ENCODE measurements at places on chromosomes 13 and 19. TPM values are rescaled to one million over a fixed set of nuclear protein-coding genes. Genes with fewer than 3 reads are reported as not detected.

DNA sequence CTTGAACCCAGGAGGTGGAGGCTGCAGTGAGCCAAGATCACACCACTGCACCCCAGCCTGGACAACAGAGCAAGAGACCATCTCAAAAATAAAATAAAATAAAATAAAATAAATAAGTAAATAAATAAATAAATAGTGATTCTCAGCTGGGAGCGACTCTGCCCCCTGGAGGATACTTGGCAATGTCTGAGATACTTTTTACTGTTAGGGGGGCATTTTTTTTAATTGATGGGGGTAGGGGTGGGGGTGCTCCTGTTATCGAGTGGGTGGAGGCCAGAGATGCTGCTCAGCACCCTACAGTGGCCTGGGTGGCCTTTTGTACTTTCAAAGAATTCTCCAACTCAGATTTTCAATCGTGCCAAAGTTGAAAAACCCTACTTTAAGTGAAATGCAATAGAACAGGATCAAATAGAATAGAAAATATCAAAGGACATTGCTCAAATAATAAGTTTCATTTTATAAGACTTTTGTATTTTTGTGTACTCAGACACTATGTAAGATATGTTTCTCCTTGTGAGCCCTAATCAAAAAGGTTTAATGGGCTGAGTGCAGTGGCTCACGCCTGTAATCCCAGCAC is 7.1 kb upstream of the CLPP start:
- no peak for DNase-seq

SLC7A10 gene
- not detected for total RNA-seq

WBP4 gene
- 11.4 TPM for total RNA-seq

FLT3LG gene
- total RNA-seq, result 64.4 TPM

DNA sequence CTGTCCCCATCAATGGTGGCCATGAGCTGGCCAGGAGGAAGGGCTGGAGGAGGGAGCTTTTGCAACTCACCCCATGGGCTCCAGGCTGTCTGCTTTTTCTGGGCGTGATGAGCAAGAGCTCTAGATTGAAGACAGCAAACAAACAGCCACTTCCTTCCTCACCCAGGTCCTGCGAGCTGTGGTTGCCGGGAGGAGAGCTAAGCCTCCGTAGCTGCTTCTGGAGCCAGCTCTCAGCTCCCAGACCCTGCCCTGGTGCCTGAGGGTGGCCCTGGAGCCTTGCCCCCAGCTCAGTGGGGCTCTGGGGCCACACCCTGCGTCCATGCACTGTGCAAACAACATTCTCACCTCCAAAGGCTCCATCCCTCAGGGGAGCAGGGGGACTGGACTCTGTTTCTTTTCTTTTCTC is 6.2 kb downstream of the MYO1F start:
- peak; percentile 38 for DNase-seq

GRCh38 chr19:2529473-2529918 is 53.6 kb downstream of the GADD45B start:
- DNase-seq, result no peak

DNA sequence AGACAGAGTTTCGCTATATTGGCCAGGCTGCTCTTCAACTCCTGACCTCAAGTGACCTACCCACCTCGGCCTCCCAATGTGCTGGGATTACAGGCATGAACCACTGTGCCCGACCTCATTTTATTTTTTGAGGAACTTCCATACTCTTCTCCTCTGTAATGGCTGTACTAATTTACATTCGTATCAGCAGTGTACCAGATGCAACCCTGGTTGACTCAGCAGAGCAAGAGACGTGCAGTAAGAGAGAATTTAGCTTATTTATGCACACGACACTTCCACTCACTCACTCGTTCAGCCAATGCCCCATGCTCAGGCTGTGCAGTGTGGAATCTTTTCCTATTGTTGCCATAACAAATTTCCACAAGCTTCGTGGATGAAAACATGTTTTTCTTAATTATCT is 6.9 kb downstream of the KIR3DL3 start:
- no peak for DNase-seq

DNA sequence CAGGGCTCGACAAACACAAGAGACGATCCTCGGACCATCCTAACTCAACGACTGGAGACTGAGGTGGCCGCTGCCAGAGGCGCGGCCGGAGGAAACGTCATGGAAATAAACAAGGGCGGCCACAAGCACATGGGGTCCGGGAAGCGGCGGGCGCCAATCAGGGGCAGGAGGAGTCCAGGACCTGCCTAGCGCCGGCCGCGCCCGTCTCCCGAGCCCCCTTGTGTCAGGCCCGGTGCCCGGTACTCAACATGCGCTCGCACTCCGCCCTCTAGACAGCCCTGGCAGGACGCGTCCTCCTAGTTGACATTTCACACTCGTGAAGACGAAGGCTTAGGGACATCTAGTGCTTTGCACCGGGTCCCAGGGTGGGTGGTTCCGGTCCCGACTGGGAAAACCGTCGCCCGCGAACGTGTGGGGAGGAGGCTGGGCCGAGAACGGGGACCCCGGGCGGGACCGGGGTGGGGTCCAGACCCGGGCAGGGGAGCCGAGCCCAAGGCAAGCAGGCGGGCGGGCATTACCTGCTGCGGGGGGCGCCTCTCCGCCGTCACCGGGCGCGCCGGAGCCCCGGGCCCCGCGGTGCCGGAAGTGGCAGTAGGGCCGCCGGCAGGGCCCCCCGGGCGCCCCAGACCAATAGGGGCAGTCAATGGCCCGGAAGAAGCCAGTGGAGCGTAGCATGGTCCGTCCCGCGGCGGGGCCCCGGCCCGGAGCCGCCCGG is 442 bp downstream of the REXO1 start:
- DNase-seq, result no peak

DNA sequence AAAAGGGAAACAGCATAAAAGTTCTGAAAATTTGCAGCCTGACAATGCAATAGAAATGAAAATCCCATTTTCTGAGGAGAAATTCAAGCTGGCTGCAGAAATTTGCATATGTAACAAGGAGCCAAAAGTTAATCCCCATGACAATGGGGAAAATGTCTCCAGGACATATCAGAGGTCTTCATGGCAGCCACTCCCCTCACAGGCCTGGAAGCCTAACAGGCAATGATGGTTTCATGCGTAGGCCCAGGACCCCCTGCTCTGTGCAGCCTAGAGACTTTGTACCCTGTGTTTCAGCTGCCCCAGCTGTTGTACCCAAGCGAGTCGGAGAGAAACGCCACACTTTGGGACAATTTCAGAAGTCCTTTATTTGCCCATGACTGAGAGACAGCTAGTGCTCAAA is 701.3 kb upstream of the KLHL1 start:
- DNase-seq, result no peak

SPTBN4 gene
- total RNA-seq, result 3.7 TPM

PRR20A gene
- total RNA-seq, result not detected

DNA sequence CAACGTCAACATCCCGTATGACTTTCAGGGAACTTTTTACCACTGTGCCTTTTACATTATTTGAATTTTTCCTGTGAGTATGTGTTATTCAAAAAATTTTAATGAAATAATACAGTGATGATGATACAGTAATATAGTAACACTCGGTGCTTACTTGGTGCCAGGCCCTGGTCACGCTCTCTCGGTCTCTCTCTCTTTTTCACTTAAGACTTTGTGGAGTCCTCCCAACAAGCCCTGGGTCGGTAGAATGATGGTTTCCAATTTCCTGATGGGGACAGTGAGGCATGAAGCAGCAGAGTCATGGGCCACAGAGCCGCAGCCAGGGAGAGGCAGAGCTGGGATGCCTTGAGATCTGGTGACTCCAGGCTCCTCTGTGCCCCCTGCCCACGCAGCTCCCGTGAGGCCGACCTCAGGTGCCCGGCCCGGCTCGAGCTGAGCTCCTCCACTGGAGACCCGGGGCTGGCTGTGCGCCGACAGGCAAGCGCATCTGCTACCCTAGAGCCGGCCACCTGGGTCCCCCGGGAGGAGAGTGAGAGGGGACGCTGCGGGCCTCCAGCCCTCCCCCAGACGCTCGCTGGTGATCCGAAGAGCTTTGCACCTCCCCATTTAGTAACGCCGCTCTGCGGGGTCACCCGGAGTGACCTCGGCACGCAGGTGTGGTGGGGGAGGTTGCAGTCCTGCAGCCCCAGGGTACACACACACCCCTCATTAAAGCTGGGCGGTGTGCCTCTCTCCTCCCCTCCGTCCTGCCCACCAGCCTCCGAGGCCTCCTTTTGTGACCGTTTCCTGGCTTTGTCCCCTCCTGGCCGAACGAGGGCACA is 4.4 kb upstream of the SBK3 start:
- DNase-seq, result no peak

ACP7 gene
- total RNA-seq, result 0.08 TPM

BST2 gene
- total RNA-seq, result 126 TPM

CEACAM4 gene
- total RNA-seq, result not detected

DNA sequence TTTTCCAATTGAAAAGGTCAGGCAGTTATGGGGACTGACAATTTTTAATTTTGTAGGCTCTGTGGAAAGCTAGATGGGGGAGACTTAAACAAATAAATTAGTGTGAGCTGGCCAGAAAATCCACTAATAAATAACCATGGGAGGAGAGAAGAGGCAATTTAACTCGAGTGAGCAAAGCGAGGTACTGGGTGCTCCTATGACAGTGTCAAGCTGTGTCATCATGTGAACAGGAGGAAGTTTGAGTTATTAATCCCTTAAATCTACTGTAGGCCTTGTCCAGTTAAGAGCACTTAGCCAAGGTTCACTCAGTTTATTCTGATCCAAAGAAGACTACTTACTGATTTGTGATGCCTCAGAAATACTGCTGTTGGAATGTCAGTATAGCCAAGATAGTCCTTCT is 122.8 kb downstream of the OXGR1 start:
- no peak for DNase-seq

GRCh38 chr13:42259515-42259914 is 12.4 kb upstream of the AKAP11 start:
- no peak for DNase-seq

APOC4 gene
- total RNA-seq, result not detected

MYH14 gene
- not detected for total RNA-seq

Data from activated naive CD4-positive, alpha-beta T cell treated with anti-CD3 and anti-CD28 coated beads, Interleukin-2, amount 50 U/mL, for 72 hours (primary cell).